CD4-positive, alpha-beta T cell (primary cell): ENCODE measurements at places on chromosomes 3 and 15.

DNA sequence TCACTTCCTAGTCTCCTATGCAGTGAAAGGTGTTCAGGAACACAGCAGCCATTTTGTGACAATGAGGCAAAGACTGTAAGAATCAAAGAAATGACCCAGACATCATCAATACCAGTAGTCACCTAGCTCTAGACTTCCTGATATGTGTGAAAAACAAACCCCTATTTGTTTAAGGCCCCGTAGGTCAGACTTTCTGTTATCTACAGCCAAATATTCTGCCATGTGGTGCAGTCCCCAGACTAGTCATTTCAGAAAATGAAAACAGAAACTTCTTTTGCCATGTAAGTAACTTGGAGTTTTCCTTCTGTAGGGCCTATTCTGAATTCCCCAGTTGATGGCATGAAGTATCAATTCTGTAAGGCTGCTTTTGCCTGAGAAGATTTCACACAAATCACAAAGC is 181.7 kb upstream of the SNTN start:
- no peak for DNase-seq

- no peak for DNase-seq
Measured at GRCh38 chr3:41249318-41249717, 50.0 kb downstream of the CTNNB1 start.

DNA sequence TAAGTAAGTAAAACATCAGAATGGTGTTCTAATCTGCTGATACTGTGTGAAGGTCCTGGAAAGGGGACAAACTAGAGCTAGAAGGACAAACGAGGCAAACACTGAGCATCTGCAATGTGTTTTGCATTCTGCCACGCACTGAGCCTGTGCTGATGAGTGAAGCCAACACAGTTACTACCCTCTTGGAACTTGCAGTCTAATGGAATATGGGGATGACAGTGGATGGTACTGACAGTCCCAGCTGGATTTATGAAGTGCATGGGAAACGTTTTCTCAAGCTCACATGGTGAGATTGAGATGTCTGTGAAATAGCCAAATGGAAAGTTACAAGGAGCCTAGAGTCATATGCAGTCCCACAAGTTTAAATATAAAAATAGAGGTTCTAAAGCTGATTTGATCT is 86.6 kb downstream of the FOXB1 start:
- DNase-seq = no peak

DNA sequence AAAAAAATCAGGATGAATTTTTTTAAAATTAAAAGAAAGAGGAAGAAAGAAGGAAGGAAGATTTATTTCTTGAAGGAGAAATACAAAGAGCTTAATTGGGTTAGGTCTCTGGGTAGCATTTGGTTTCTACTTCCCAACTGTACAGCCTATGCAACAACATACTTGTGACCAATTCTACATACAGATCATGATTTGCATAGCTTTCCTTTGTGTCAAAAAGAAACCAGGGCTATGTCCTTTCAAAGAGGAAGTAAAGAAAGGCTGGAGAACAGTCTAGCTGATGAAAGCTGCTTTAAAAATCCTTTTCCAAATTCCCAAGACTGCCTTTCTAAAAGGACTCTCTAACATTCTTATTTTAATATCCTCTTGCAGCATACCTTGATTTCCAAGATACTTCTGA is 6.1 kb upstream of the HGD start:
- DNase-seq = no peak

GRCh38 chr3:112569265-112569664 is 7.4 kb downstream of the SLC35A5 start:
- no peak for DNase-seq

GRCh38 chr15:76470691-76471090 is 134.1 kb downstream of the ISL2 start:
- DNase-seq = no peak
